K562 (cell line): ENCODE measurements at places on chromosomes 7 and 10. TPM values are rescaled to one million over a fixed set of nuclear protein-coding genes. Genes with fewer than 3 reads are reported as not detected.

DNA sequence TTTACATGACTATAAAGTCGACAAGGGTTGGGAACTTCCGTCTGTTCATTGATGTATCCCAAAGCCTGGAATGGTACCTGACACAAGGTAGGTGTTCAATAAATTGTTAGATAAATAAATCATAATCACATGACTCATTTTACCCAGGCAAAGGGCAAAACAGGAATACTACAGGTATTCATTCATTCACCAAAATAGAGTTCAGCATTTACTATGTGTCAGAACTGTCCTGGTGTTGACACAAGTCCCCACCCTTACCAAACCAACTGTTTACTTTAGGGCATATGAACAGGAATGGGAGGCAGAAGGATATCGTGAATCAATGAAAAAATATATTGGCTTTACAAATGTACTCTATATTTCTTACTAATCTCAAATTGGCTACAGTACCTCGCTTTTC is 666 bp upstream of the YAE1 start:
- H3K36me3 ChIP-seq = peaks cover 13% of the 10 kb centered on the region; the same call in 2 of the 3 replicates
- H3K27me3 ChIP-seq = no peaks in the 10 kb centered on the region
- DNase-seq = no peak
- H3K4me1 ChIP-seq = peaks cover 2% of the 10 kb centered on the region

DNA sequence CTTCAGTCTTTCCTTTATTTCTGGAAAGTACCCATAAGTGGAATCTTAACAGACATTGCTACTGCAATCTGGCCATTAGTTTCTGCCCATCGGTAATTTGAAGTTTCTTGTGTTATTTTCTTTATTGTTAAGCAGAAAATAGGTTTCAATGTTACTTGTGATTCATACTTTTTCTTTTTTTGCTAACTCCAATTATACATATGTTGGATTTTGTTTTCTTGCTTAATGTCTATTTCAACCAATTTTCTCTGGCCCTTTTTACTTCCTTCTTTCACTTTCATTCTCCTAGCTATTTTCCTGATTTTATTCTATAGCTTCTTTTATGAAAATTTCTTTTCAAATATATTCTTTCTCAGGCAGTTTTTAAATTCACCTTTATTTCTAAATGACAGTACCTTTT is 457.4 kb downstream of the TCERG1L start:
- H3K27me3 ChIP-seq = no peaks in the 10 kb centered on the region
- no peaks in the 10 kb centered on the region for H3K36me3 ChIP-seq
- DNase-seq = no peak
- H3K4me1 ChIP-seq = no peaks in the 10 kb centered on the region

The FRMD4A gene
- polyA plus RNA-seq = 2.8 and 3.7 TPM in 2 replicates

DNA sequence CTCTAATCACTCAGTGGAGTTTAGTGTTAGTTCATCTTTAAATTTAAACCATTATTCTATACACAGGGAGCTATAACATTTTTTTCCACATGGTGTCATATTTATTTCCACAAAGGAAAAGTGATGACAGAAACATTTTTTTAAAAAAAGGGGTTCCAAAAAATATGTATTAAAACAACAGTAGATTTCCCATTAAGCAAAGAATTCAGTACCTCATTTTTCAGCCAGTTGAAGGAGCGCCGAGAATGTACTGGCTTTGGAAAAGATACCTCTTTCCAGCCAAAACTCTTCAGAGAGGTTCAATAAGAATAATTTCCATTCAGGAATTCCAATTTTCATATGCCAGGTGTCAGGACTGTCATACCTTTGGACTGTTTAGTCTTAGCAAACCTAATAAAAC is 250.5 kb upstream of the MEOX2 start:
- no peak overlapping the region for H3K4me3 ChIP-seq
- no peaks in the 10 kb centered on the region for H3K4me1 ChIP-seq
- no peaks in the 10 kb centered on the region for H3K36me3 ChIP-seq
- H3K27me3 ChIP-seq = no peaks in the 10 kb centered on the region
- no peak overlapping the region for H3K27ac ChIP-seq
- DNase-seq = no peak

The DEPP1 gene
- 0.21 and 0.26 TPM in 2 replicates for polyA plus RNA-seq

- peak; percentile 51 for DNase-seq
- no peak overlapping the region for H3K27ac ChIP-seq
Observed at GRCh38 chr7:133853706-133854276, 273.3 kb upstream of the LRGUK start.

The SMO gene
- polyA plus RNA-seq = 0.11 TPM in 1 of 2 replicates, not detected in the other
